Camera-type eye (tissue), 1 donor: ENCODE measurements at places on chromosomes 12 and 14. TPM values are rescaled to one million over a fixed set of nuclear protein-coding genes. Genes with fewer than 3 reads are reported as not detected.

PPFIA2 gene
- 107 TPM for total RNA-seq

NANOG gene
- total RNA-seq: not detected

EIF2S3B gene
- total RNA-seq: 0.55 TPM

PMEL gene
- total RNA-seq: 363 TPM

RPS6KL1 gene
- total RNA-seq: 32.7 TPM

CLEC2A gene
- 1.1 TPM for total RNA-seq

TPPP2 gene
- not detected for total RNA-seq

APOLD1 gene
- total RNA-seq: 44.7 TPM

PPHLN1 gene
- total RNA-seq: 92.1 TPM

GPRC5A gene
- total RNA-seq: 6.4 TPM

RHOJ gene
- total RNA-seq: 13.7 TPM
